ENCODE measurements at places on chromosomes 1 and 21. TPM values are rescaled to one million over a fixed set of nuclear protein-coding genes. Genes with fewer than 3 reads are reported as not detected.

CYP4Z1 gene
- total RNA-seq, result 2.1 TPM

TTC34 gene
- total RNA-seq, result 1.3 TPM

SELP gene
- 61.5 TPM for total RNA-seq

GRCh38 chr1:58231204-58231603, 315.3 kb downstream of the OMA1 start:
- no peak overlapping the region for H3K4me3 ChIP-seq
- H3K36me3 ChIP-seq, result no peaks in the 10 kb centered on the region
- DNase-seq, result no peak
- no peak overlapping the region for H3K27ac ChIP-seq

DNA sequence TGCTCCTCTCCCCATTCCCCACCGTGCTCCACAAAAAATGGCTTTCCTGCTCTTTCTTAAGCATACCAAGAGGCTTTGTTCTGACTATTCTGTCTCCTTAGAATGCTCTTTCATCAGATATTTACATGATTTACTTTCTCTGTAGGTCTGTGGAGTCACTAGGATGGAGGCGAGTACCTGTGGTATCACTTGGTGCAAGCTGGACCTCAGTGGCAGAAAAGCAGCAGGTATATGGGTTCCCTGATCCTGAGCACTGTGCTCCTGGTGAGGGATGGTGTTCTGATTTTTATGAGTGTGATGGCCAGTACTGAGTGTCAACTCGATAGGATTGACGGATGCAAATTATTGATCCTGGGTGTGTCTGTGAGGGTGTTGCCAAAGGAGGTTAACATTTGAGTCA, 10.0 kb downstream of the C1orf87 start:
- H3K4me3 ChIP-seq, result no peak overlapping the region
- H3K27ac ChIP-seq, result no peak overlapping the region
- no peaks in the 10 kb centered on the region for H3K36me3 ChIP-seq
- H3K4me1 ChIP-seq, result no peaks in the 10 kb centered on the region
- DNase-seq, result no peak
- H3K27me3 ChIP-seq, result no peaks in the 10 kb centered on the region

DNA sequence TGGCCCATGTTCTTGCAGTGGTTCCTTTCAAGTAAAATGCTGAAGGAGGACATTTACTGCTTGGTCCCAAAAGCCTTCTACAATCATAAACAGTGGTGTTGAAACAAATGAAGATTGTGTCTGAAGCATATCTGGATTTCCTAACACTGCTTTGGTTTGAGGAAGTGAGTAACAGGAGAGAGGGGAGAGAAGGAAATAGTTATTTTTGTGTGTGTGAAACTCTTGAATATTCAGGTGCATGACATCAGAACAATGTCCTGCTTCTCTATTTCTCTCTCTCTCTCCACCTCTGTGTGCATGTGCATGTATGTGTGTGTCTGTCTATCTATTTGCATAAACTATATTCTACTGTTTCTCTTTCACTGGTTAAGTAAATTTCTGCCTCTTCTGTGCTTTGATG, 61.4 kb upstream of the TNFSF18 start:
- no peaks in the 10 kb centered on the region for H3K36me3 ChIP-seq
- no peak overlapping the region for H3K27ac ChIP-seq
- DNase-seq, result no peak
- no peaks in the 10 kb centered on the region for H3K27me3 ChIP-seq
- no peaks in the 10 kb centered on the region for H3K4me1 ChIP-seq
- no peak overlapping the region for H3K4me3 ChIP-seq

GRCh38 chr1:6243053-6243834, 735 bp upstream of the HES3 start:
- H3K4me1 ChIP-seq, result peaks cover 20% of the 10 kb centered on the region
- H3K36me3 ChIP-seq, result no peaks in the 10 kb centered on the region
- no peak overlapping the region for H3K4me3 ChIP-seq
- no peak overlapping the region for H3K27ac ChIP-seq

All from upper lobe of right lung (tissue), 1 donor.